Ureter (tissue), 1 donor: ENCODE measurements at places on chromosomes 12 and 14. TPM values are rescaled to one million over a fixed set of nuclear protein-coding genes. Genes with fewer than 3 reads are reported as not detected.
A peak's percentile ranks its signal among the peaks of the same experiment; 100 is the strongest.

GDF3 gene
- not detected for total RNA-seq

DNA sequence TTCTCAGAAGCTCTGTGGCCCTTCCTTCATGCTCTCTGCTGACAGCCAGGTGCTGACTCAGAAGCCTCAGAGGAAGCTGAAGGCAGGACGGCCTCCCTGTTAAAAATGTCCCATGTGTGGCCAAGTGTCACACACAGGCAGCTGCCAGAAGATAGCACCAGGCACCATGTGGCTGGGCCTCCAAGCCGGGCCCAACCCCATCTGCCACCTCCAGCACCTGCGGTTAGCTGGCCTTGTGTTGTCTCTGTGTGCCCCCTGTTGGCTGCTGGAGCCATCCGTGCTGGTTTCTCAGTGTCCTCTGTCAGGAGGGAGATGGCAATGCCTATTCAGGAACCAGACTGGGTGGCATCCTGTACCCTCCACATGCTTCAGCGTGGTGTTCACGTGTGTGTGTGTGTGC lies 63.2 kb downstream of the TSPAN11 start:
- no peak for DNase-seq

- no peak for DNase-seq
Measured at GRCh38 chr12:50185301-50185895, 18.2 kb upstream of the CERS5 start.

GRCh38 chr12:12736759-12737676 lies 19.9 kb downstream of the CDKN1B start:
- no peak for DNase-seq

GRCh38 chr14:59215322-59215721 lies 26.9 kb downstream of the DAAM1 start:
- peak; percentile 71 for DNase-seq

DNA sequence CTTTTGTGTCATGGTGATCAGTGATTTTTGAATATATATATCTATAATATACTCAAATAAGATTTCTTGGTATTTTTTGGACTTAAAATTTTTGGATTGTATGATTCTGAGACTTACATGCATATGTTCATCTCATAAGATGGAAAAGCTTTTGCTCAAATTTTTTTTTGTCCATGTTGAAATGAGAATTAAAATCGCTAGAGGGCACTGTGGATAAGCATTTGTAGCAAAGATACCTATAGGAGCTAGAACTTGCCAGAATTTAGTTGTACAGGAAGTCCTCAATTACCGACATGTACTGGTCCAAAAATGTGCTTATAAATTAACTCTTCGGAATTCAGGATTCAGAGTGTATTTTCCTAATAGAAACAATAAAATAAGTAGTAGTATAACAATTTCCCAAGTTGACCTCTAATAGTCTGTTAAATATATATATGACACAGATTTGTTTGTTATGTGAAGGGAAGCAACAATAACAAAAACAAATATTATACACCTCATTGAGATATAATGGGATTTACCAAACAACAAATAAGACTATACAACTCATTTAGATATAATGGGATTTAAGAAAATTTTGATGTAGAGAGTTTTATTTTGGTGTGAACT lies 179.6 kb downstream of the TMEM117 start:
- no peak for DNase-seq

DNA sequence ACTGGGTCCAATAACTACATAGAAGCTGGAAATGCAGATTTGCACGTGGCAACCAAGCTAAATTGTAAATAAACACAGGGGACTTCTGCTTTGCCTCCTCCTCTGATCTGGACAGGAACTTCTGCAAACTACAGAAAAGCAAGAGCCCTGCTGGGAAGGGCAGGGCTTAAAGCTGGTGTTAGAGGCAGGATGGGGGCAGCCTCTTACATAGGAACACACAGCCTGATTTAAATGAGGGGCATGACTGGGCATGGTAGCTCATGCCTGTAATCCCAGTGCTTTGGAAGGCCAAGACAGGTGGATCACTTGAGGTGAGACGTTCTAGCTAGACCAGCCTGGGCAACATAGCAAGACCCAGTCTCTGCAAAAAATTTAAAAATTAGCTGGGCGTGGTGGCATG lies 46.7 kb downstream of the ERH start:
- no peak for DNase-seq

- peak; percentile 65 for DNase-seq
Measured at GRCh38 chr12:131035245-131035681, 81.6 kb downstream of the ADGRD1 start.

DNA sequence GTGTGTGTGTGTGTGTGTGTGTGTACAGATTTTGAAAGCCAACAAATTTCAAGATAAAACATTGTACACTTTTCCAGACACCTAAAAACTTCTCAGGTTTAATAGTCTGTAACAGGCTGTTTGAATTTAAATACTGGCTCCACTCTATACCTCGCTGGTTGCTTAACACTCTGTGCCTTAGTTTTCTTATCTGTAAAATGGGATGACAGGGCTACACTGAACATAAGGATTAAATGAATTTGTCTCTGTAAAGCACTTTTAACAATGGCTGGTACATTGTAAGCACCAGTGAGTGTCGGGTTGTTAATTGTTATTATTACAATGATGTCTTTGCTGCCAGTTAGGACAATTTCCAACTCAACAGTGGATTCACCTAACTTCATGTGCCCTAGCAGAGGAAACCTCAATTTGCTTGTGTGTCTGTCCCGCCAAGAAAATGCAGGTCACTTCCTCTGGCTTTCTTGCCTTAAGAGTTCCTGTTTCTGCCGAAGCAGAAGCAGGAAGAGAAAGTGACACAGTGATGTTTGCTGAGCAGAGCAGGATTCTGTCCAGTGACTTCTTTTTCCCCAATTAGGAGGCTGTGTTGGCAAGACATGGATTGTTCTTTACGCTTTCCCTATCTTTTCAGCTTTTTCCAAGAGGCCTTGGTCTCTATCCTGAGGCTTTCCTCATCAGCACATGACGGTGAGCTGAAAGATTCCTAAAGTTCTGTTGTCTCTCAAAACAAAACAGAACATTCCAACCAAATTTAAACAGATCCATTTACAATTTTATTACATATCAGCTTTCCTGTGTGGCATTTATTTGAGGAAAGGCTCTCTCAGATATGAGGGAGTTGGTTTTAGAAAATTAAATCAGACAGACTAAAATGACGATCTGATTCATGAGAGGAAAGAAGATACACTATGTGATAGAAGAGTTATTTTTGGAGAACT lies 154.1 kb upstream of the ATP2B1 start:
- DNase-seq: no peak

DNA sequence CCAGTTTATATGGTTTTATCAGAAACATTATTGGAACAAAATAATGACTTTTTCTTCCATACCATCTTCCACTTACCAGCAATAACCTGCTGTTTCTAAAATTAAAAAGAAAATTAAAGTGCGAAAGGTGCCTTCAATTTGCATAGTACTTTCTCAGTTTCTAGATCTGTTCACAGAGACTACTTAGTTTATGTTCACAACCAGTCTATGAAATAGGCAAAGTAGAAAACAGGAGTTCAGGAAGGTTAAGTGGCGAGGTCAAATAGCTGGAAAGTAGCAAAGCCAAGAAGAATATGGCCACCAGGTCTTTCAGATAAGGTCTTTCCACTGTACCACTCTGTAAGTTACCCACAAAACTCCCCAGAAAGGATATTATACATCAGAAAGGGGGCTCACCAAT lies 63.3 kb downstream of the BMP4 start:
- DNase-seq: no peak

DNA sequence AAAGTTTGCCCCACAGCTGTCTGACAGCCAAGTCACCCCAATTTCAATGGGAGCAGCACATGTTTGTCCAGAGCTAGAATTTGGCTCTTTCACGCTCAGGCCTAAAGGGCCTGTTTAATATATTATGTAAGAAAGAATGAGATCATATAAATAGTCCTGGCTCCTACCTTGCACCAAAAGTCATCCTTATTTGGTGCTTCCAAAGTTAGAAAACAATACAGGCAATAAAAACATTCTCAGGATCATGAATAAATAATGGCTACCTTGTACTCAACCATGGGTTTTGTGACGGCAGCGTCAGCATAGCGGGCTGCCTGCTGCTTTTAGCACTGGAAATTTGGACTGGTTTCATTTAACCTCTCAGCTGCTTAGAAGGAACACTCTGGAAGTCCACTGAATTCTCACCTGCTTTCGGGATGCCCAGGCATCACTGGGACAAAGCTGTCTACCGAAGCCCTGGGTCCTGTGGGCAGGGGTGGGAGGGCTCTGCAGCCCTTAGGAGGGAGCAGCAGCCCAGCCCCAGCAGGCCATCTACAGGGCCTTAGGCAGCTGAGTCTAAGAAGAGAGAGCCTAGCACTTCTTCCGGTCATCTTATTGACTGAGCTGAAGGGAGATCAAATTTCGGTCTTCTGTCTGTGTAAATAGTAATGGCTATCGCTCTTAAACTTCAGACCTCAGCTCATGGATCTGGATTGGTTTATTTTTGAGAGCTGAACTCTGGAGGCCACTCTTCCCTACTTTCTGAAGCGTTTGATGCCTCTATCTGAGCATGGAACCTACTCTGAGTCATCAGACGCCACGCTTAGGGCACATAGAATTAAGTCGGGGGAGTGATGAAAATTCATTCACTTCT lies 106.5 kb downstream of the SAMD4A start:
- DNase-seq: no peak

GRCh38 chr12:93670104-93670503 lies 7.1 kb upstream of the CRADD start:
- DNase-seq: no peak
